CD8-positive, alpha-beta memory T cell (primary cell): ENCODE measurements at places on chromosomes 16 and 17. TPM values are rescaled to one million over a fixed set of nuclear protein-coding genes. Genes with fewer than 3 reads are reported as not detected.
A peak's percentile ranks its signal among the peaks of the same experiment; 100 is the strongest.

GRCh38 chr17:59627770-59628171, 8.1 kb downstream of the CLTC start:
- no peaks in the 10 kb centered on the region for H3K27me3 ChIP-seq
- H3K27ac ChIP-seq = no peak overlapping the region
- no peaks in the 10 kb centered on the region for H3K36me3 ChIP-seq
- DNase-seq = no peak
- H3K4me3 ChIP-seq = no peak overlapping the region

GRCh38 chr16:9134739-9135138, 43.3 kb downstream of the HAPSTR1 start:
- no peak overlapping the region for H3K27ac ChIP-seq
- peak; percentile 75 for DNase-seq
- H3K4me3 ChIP-seq = no peak overlapping the region
- peaks cover 13% of the 10 kb centered on the region for H3K4me1 ChIP-seq
- peaks cover 4% of the 10 kb centered on the region for H3K27me3 ChIP-seq
- H3K36me3 ChIP-seq = no peaks in the 10 kb centered on the region

DNA sequence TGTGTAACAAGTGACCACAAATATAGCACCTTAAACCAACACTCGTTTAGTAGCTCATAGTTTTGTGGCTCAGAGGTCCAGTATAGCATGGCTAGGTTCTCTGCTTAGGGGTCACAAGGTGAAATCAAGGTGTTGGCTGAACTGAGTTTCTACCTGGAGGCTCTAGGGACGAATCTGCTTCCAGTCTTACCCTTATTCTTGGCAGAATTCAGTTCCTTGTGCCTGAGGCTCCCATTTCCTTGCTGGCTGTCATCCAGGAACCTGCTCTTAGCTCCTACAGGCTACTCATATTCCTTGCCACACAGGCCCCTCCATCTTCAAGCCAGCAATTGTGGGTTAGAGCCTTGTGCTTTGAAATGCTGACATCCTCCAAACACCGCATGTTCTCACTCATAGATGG, 212.3 kb upstream of the CDH13 start:
- no peak overlapping the region for H3K27ac ChIP-seq
- no peak for DNase-seq
- no peaks in the 10 kb centered on the region for H3K36me3 ChIP-seq
- no peak overlapping the region for H3K4me3 ChIP-seq
- no peaks in the 10 kb centered on the region for H3K27me3 ChIP-seq

DNA sequence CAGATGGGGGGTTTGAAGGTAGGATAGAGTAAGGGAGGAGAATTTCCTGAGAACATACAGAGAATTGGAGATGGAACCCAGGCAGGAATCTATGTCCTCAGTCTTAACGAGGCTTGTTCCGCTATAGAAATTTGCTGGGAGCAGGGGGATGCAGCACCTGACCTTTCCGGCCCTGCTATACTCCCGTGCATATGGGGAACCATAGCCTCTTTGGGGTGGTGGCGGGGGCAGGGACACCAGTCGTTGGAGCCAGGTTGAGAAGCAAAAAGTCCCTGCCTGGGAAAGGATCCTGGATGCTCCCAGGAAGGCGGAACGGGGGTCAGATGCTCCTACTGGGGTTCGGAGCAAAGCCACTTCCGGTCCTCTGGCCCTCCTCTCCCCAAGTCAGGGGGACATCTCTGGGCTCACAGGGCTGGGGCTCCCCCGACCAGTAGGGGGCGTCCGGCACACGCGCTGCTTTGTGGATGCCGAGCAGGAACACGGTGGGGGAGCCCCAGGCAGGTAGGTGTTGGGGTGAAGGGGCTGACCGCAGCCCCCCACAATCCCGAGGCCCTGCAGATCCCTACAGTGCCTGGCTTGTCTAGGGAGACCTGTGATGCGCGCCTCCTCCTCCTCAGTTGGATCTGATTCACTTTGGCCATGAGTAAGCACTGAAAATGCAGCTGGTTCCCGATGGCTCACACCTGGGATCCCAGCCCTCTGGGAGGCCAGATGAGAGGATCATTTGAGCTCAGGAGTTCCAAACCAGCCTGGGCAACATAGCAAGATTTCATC, 15.5 kb upstream of the TFAP4 start:
- no peak overlapping the region for H3K27ac ChIP-seq
- H3K36me3 ChIP-seq = no peaks in the 10 kb centered on the region
- no peaks in the 10 kb centered on the region for H3K27me3 ChIP-seq
- H3K4me3 ChIP-seq = no peak overlapping the region

SGCA gene
- total RNA-seq = not detected

TRPV3 gene
- total RNA-seq = 0.49 TPM

GRCh38 chr16:66534376-66534799, 15.5 kb downstream of the TK2 start:
- no peak overlapping the region for H3K27ac ChIP-seq
- DNase-seq = no peak
- no peaks in the 10 kb centered on the region for H3K36me3 ChIP-seq
- no peaks in the 10 kb centered on the region for H3K4me1 ChIP-seq
- H3K27me3 ChIP-seq = no peaks in the 10 kb centered on the region
- no peak overlapping the region for H3K4me3 ChIP-seq

DNA sequence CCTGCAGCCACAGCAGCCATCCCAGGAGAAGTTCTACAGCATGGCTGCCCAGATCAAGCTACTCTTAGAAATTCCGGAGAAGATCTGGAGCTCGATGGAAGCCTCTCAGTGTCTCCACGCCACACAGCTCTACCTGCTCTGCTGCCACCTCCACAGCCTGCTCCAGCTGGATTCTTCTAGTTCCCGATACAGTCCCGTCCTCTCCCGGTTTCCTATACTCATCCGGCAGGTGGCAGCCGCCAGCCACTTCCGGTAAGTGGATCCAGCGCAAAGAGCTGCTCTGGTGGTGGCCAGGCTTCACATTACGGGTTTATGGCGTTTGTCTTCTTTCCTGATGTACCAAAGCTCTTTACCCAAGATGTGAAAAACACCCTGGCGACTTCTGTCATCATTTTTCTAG, 3.6 kb downstream of the COG1 start:
- no peaks in the 10 kb centered on the region for H3K27me3 ChIP-seq
- H3K4me1 ChIP-seq = peaks cover 12% of the 10 kb centered on the region
- peaks cover 50% of the 10 kb centered on the region for H3K36me3 ChIP-seq
- DNase-seq = no peak
- H3K4me3 ChIP-seq = no peak overlapping the region
- no peak overlapping the region for H3K27ac ChIP-seq
